CD4-positive, alpha-beta T cell treated with Interferon gamma for 1 hour (primary cell): ENCODE measurements at places on chromosomes 3 and 15.

GRCh38 chr15:23518104-23518503, 47.4 kb upstream of the MKRN3 start:
- DNase-seq: no peak

DNA sequence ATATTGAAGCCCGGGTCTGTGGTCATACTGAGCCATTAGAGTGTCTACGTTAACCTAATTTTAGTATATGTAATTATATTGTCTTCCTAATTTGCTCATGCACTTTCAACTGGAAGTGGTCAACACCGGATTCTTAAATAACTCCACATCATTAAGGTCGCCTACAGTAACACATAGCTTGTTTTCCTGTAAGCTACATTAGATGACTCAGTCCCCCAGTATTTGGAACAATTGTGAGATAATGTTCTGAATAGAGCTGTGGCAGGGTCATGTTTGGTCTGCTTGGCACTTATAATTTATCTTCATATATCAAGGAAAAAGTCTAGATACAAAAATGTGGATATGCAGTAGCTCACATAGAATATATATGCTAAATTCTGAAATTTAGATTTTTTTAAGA, 486.2 kb downstream of the IGSF11 start:
- DNase-seq: no peak

- no peak for DNase-seq
These were observed 1.3 kb downstream of the OCA2 start for GRCh38 chr15:28097656-28098359.

GRCh38 chr3:134625885-134626741, 24.7 kb downstream of the KY start:
- DNase-seq: no peak

GRCh38 chr15:90300988-90301706, 35.7 kb downstream of the NGRN start:
- peak; percentile 47 for DNase-seq

DNA sequence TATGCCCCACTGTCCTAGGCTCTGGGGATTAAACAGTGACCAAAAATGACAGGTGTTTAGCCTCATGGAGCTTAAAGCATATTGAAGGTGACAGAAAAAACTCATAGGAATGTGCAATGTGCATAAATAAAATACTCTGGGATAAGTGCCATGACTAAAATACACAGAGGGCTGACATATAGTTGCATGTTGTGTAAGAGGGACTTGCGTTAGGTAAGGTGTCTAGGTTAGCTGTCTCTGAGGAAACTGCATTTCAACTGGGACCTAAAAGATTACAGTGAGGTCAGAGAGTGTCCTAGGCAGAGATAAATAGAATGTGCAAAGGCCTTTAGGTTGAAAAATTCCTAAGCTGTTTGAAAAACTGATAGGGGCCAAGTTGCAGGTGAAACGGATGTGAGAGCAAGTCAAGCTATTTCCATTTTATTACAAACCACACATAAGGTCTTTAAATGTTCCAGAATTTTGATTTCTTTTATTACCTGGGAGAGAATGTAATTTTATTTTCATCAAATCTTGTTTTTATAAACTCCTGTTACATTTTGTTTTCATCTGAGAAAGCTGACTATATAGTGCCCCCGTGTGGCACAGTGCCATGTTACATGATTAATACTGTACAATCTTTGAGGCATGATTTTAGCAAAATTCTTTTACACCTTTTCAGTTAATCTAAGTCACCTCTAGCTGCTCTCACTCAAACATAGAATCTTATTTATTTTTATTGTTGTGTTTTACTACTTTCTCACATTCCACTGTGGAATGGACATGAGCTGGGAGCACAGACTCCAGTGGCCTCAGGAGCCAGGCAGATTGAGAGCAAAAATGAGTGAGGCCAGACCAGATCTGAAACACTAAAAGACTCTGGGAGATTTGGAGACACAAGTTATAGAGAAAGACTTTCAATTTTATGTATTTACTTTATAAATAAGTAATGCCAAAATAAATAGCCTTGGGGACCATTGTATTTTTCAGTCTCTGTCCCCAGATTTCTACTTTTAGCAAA, 259.6 kb upstream of the ZNF717 start:
- DNase-seq: no peak

- no peak for DNase-seq
These were observed 19.0 kb upstream of the CSTA start for GRCh38 chr3:122305818-122306621.

GRCh38 chr3:156359368-156359767, 195.5 kb downstream of the SSR3 start:
- DNase-seq: no peak

GRCh38 chr3:158961471-158961870, 159.6 kb downstream of the MFSD1 start:
- DNase-seq: no peak

DNA sequence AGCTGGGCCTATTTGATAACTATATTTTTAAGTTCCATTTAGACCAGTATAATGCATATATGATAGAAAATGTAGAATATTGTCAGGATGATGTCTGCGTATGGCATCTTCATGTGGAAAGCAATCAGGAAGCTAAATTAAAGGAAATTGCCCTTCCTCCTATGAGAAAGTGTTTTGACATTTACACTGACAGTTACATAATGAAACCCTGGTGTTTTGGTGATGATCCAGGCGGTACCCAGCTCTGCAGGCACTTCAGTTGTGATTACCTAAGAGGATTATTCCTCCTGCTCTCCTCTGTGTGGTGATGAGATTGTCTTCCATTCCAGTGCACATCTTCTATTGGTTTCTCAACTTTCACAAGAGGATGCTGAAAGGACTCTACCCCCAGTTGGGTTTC, 126.5 kb upstream of the MITF start:
- no peak for DNase-seq

- DNase-seq: no peak
These were observed 4.2 kb downstream of the SCN10A start for GRCh38 chr3:38811822-38812221.

DNA sequence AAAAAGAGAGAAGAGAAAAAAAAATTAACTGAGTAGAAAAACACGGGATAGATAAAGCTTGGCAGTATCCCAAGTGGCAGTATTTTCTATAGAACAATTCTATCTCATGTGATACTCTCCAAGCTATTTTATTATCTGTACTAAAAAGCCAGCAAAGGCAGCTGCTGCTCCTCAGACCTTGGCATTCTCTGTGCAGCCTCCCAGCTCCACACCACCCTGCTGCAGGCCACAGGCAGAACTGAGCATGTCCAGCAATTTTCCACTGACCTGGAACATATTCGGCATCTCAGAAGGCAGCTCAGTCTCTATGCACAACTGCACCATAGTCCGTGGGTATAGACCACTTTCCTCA, 1161.4 kb downstream of the IGSF11 start:
- no peak for DNase-seq

DNA sequence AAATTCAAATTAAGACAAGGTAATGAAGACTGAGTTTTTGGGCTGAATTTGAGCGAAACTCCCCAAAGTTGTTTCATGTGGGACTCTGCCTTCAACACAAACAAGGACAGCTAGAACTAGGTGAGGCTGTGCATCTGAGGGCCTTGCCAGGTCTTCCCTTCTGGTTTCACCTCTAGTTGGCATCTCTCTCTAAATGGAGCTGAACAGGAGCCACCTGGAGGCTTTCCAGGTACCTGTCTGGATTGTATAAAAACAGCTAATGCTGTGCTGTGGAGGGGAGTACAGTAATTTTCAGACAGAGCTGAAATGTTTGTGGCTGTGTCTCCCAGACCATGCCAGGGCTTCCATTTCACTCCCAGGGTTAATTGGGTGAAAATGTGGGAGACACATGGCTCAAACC, 27.1 kb downstream of the TRIM71 start:
- DNase-seq: no peak

- DNase-seq: peak; percentile 6
These were observed 340.9 kb upstream of the TPRG1 start for GRCh38 chr3:188830893-188831292.

DNA sequence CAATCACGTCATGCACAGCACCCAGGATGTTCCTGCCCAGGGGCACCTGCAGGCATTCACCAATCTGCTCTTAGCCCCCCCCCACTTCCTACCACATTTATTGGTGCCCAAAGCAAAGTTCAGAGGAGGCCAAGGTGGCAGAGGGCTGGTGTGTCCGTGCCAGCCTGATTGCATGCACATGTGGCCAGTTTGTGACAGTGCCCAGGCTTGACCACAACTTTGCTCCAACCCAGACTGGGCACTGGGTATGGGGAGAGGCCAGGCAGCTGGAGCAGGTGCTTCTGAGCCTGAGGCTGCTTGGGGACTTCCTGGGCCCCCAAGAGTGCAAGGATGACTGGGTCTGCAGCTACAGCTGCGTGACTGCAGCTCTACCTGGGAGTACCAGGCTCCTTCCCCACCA, 192.3 kb upstream of the BCHE start:
- DNase-seq: no peak

DNA sequence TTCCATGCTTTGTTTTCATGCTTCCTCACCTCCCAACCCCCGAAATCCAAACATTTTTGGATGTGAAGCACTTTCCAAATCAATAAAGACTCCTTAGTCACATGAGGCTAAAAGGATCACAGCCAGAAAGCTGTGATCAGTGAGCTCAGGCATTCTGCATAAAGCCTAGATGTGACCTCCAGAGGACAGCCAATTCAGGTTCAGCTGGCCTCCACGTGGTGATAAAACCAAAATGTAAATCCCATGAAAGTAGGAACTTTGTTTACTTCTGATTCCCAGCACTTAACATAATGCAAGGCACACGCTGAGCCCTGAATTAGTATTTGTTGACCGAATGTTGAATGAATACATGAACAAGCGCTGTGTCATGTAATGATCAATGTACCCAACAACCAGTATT, 249.5 kb upstream of the EOMES start:
- DNase-seq: no peak

GRCh38 chr15:78291698-78292097, 7.7 kb downstream of the SKIC8 start:
- no peak for DNase-seq

DNA sequence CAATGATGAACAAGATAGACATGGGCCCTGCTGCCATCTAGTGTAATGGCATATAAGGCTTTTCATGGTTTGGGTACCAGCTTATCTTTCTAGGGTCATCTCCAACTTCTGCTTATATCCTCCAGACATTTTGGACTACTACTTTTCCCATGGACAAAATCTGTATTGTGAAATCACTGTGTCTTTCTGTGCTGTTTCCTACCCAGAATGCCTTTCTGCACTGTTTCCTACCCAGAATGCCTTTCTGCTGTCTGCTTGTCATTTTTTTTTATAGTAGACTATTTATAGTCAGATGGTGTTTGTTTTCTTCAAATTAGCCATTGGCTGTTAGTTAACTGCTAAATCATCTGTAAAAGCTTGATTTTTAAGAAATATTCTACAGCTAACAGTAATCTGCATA, 20.1 kb downstream of the VPS8 start:
- DNase-seq: no peak

DNA sequence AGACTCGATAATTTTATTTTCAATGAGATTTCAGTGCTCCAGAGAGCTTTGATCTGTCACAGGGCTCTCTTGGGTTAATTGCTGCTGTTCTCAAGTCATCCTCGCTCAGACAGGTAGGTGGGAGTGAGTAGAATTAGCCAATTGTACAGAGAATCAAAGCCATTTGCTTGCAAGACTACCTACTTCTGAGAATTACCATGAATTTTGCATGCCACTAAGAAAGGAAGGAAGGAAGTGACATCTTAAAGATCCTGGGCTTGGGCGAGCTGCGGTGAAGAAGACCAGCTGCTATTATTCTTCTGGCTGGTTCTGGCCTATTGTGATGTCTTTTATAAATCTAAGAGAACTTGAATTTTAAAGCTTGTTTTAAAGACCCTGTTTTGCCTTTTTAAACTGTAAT, 154.1 kb upstream of the LPP start:
- peak; percentile 61 for DNase-seq

- DNase-seq: no peak
These were observed 1.4 kb upstream of the HCN4 start for GRCh38 chr15:73370151-73370550.

DNA sequence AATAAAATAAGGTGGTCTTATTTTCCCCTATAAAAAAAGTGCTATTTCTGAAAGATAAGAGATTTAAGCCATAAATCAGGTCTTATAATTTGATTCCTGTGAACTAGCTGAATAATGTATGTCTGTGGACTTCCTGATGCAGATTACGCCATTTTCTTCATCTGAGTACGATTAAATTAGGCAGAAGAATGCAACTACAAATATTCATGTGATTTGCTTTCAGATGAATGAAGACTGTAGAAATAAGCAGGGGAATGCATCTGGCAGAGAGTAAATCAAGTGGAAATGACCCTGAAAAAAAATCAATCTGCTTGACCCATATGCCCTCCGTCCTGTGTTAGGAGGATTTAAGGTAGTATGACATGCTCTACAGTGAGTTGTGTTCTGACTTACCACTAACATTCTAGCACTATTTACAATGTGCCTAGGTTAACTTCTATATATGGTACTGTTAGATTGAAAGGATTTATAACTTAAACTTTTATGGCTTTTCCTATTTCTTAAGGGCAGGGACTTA, 14.7 kb downstream of the BNIP2 start:
- DNase-seq: no peak

- no peak for DNase-seq
These were observed 387.4 kb downstream of the EPHB1 start for GRCh38 chr3:135182364-135182998.

- DNase-seq: no peak
These were observed 380.3 kb downstream of the MCTP2 start for GRCh38 chr15:94611656-94612055.

GRCh38 chr15:61049028-61049427, 180.1 kb downstream of the RORA start:
- no peak for DNase-seq

DNA sequence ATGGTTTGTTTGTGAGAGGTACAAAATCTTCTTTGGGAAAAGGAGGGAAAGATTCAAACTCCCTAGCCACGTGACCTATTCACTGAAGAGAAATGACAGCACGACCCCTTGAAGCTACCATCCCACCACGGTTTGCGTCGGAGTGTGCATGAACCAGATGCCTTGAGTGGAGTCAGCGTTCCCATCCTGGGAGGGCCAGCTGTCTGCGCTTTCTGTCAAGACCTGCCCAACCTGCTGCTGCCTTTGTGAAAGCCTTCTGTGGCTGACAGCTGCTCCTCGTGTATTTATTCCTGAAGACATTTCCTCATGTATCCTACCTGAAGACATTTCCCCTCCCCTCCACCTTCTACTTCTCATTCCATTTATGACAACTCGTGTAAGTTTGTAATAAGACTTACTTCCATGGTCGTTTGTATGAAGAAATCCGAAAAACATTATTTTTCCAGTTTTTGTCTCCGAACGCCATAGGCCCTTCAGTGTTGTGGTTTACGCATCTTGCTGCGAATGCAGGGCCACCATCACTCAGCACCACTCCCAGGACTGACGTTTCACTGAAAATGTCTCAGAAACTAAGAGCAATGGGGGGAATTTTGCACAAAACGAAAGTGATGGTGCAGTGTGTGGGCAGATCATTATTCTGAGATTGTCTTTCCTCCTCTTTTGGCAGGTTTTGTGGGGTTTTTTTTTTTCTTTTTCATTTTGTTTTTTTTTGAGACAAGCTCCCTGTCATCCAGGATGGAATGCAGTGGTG, 18.9 kb downstream of the EBLN2 start:
- DNase-seq: no peak

DNA sequence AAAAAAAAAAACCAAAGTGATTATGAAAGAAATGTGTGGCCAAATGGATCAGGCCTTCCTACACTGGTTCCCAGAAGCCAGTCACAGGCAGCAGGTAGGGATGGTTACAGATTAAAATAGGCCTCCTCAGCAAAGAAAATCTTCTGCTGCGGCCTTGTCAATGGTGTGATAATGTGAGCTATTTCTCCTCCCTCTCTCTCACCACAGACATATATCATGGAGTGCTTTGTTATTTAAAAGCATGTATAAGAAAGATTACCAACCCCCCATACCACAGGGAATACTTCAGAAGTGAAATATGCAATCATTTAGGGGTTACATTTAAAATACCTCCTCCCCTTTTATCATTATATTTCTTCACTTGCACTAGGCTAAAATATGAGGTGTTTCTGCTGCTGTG, 32.2 kb upstream of the LRTM1 start:
- no peak for DNase-seq
